Bronchial smooth muscle cell (primary cell): ENCODE measurements at places on chromosomes 11 and 22. TPM values are rescaled to one million over a fixed set of nuclear protein-coding genes. Genes with fewer than 3 reads are reported as not detected.

Gene SOX6
- 0.32 TPM in 1 of 2 replicates, not detected in the other for total RNA-seq

Gene PKDREJ
- under 0.01 and 0.09 TPM in 2 replicates for total RNA-seq

Gene KCNJ1
- under 0.01 TPM in 1 of 2 replicates, not detected in the other for total RNA-seq

Gene CDKN1C
- total RNA-seq: 23.2 and 98.4 TPM in 2 replicates

Gene KIF18A
- total RNA-seq: 3.9 and 5.2 TPM in 2 replicates

Gene MOV10L1
- total RNA-seq: 1.1 and 1.5 TPM in 2 replicates

Gene HEPHL1
- not detected in 2 replicates for total RNA-seq

Gene CARD16
- total RNA-seq: 25.1 and 30.0 TPM in 2 replicates
